DND-41 (cell line): ENCODE measurements at places on chromosomes 7 and 10.

GRCh38 chr7:18565337-18565736, 69.8 kb downstream of the HDAC9 start:
- DNase-seq: no peak

GRCh38 chr7:147519062-147519461, 1071.5 kb upstream of the C7orf33 start:
- DNase-seq: no peak

DNA sequence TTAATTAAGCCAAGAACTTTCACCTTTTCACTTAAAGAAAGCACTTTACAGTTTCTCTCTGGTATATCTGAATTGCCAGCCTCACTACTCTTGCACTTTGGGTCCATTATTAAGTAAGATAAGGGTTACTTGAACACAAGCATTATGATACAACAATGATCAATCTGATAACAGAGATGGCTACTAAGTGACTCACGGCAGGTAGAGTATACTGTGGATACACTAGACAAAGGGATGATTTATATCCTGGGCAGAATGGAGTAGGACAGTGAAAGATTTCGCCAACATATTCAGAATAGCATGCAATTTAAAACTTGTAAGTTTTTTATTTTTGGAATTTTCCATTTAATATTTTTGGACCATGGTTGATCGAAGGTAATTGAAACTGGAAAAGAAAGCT, 34.3 kb upstream of the ITGB8 start:
- DNase-seq: no peak

DNA sequence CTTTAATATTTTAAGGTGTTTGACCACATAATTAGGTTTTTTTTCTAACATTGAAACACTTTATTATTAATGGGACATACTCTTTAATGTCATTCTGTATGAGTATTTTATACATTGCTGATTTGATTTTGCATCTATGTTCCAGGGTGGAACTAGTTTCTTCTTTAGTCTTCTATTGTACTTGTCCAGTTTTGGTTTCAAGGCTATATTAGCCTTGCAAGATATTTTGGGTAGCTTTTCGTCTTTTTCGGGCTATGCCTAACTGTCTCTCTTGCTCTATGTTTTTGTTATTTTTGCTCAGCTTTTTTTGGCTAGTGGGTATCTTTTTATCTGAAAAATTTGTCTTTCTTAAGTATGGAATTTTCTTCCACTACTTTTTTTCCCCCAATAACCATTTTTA, 38.7 kb upstream of the MKX start:
- DNase-seq: no peak

DNA sequence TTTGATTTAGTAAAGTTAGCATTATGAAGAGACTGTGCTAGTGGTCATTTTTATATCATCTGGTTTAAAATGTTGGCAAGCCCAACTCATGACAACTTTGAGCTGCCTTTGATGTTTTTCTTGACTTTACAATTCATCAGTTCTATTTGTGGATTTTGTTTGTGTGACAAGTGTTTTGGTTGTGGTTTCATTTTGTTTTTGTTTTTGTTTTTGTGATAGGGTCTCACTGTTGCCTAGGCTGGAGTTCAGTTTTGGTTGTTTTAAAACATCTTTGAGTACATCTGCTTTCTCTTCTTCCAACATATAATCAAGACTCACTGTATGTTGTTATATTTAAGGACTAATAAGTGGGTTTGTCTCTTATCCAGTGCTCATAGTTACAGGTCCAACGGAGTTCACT, 17.6 kb upstream of the SFR1 start:
- no peak for DNase-seq

DNA sequence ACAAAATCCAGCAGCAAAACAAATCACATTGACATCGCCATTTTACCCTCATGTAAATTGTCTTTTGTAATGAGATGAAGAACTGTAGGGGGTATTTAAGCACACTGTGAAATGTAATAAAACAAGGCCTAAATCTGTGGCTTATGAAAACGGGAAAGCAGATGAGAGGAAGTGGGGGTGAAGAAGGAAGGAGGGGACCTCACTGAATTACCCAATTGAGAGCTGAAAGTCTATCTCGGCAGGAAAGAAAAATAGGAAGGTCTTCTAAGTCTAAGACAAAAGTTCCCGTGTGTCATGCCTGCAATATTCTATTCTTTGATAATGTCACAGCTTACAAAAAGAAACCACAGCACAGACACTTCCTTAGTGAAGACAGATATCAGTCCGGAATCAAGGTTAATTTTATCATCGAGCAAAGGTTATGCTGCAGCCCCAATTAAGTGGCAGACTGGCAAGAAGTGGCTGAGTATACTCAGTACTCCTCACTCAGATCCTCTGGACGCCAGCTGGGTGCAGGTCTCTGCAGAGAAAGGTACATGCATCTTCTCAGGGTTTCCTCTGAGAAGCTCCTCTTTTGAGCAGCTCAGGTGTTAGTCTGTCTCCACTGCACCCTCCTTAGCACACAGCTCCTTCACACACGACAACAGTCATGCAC, 239.7 kb downstream of the FANK1 start:
- DNase-seq: no peak

DNA sequence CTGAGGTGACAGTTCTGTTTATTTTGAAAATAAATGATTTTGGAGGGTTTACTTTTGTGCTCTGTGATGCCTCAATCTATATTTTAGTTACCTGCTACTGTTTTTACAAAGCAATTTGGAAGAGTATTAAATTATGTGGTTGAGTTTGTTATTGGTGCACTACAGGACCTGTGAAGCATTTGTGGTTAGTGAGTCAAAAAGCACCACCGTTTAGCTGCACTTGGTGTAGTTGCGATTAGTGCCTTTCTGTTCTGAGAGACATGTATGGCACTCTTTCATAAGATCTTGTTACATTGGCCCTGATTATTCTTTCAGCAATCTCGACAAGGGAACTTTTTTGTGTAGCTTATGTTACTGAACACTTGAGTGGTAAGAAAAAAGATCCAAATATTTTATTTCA, 132.2 kb downstream of the BBS9 start:
- no peak for DNase-seq

DNA sequence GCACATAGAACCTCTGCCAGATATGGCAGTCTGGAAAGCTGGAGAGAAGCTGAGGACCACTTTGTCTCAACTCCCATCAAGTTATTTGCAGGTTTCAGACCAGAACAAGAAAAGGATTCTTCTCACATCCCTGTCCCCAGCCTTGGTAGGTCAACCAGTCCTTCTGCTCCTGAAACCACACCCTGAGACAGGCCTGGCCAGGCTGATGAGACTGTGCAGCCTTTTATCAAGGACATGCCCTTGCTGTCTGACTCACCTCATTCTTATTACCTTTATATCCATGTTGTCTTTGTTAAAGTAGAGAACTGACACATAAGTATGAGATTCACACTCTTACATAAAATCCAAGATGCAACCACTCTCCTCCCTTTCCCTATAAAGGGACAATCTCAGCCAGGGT, 354.9 kb downstream of the PLXNA4 start:
- DNase-seq: no peak

GRCh38 chr10:11616021-11616420, 4.6 kb upstream of the USP6NL start:
- DNase-seq: no peak

DNA sequence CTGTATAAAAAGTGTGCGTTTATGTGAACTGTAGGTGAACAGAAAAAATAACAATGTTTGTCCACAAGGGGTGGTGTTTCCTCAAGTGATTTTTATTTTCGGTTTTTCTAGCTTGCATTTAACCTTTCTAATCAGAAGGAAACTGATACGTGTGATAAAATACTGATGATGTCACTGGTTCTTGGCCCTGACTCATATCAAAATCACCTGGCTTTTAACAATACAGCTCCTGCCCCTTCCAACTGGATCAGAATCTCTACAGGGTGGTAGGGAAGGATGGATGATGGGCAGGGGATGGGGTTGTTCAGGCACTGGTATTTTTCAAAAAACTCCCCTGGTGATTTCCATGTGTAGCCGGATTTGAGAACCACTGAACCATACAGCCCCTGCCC, 10.9 kb downstream of the NPFFR1 start:
- DNase-seq: no peak

DNA sequence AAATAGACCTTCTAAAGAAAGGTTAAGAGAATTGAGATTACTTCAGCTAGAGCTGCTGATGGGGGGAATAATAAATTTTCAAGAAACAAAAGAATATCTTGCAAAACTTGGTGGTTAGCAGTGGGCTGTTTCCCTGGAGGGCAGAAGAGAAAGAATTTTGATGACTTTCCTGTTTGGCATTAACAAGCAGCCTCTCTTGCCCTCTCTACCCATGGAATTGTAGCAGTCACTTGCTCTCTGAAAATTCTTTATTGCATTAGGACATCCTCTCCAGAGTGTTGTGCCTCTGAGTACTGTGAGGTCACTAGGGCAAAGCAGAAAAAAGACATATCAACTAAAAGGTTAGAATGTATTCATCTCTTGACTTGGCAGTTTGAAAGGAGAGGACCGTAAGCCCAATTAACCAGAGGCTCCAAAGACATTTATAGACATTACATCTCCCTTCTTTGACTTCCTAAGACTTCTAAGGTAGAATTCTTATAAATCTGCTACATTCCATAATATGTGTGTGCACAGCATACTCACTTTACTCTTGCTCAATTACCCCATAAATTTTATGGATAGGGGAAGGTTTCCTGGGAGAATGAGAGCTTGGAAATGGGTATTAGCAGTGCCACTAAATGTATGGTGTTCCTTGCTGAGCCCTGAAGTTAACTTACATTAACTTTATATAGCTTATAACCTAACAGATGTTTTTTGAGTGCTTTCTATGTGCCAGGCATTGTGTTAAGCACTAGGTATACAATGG, 215.3 kb downstream of the KIF20B start:
- DNase-seq: no peak
